ENCODE measurements at places on chromosomes 5 and 9. TPM values are rescaled to one million over a fixed set of nuclear protein-coding genes. Genes with fewer than 3 reads are reported as not detected.

ZDHHC21 gene
- 7.3 TPM for total RNA-seq

CYLC2 gene
- not detected for total RNA-seq

ORM1 gene
- total RNA-seq: 7.2 TPM

INIP gene
- total RNA-seq: 16.0 TPM

CCDC69 gene
- total RNA-seq: 12.4 TPM

EIF4E1B gene
- 1.1 TPM for total RNA-seq

PLPP7 gene
- total RNA-seq: 4.9 TPM

ZNG1F gene
- 6.0 TPM for total RNA-seq

CTXN3 gene
- not detected for total RNA-seq

GABRP gene
- 9.9 TPM for total RNA-seq

DNA sequence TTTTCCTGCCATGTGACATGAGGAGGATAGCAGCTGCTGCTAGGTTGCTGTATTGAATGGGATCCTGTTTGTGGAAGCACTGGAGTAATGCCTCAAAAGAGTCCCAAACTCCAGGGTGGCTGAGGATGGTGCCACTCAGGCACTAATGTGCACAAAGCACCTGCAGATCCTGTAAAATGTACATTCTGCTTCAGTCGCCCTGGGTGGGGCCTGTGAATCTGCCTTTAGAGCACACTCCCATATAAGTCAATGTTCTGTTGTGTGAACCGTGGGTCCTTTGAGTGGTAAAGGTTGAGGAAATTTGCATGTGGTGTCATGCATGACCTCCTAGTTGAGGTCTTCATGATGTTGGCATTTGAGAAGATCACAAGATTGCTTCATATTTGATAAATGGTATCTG lies 31.6 kb upstream of the ANKRD18A start:
- H3K27ac ChIP-seq: no peak overlapping the region
- DNase-seq: no peak
- H3K36me3 ChIP-seq: no peaks in the 10 kb centered on the region

DNA sequence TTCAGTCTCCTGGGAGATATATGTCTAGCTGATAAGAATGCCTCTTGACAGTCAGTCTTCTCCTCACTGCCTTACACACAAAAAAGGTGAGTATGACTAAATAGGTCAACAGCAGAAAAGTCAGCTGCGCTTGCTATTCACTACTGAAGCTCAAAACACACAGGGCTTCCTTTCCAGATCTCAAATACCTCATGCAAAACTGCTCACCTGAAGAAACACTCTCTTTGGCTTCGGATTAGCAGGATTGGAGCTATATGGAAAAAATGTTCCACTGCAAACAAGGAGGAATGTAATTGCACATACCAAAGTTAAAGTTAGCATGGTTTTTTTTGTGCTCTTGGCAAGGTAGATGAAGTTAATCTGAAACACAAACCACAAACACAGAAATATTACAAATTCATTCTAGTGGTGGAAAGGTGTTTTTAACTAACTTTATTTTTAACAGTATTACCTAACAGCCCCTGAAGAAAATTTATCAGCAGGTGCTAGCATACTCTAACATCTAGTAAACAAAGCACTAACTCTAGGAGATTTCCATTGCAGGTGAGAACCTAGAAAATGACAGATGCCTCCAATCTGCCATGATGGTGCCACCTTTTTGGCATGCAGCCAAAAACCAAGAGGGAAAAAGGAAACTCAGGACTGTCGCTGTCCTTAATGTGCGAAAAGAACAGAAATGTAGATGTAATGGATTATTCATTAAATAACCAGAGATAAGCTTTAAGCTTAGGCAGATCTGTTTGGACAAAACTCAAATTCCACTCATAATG lies 31.8 kb downstream of the ERMP1 start:
- H3K27ac ChIP-seq: no peak overlapping the region
- peaks cover 20% of the 10 kb centered on the region for H3K36me3 ChIP-seq
- H3K4me1 ChIP-seq: no peaks in the 10 kb centered on the region
- DNase-seq: no peak

DNA sequence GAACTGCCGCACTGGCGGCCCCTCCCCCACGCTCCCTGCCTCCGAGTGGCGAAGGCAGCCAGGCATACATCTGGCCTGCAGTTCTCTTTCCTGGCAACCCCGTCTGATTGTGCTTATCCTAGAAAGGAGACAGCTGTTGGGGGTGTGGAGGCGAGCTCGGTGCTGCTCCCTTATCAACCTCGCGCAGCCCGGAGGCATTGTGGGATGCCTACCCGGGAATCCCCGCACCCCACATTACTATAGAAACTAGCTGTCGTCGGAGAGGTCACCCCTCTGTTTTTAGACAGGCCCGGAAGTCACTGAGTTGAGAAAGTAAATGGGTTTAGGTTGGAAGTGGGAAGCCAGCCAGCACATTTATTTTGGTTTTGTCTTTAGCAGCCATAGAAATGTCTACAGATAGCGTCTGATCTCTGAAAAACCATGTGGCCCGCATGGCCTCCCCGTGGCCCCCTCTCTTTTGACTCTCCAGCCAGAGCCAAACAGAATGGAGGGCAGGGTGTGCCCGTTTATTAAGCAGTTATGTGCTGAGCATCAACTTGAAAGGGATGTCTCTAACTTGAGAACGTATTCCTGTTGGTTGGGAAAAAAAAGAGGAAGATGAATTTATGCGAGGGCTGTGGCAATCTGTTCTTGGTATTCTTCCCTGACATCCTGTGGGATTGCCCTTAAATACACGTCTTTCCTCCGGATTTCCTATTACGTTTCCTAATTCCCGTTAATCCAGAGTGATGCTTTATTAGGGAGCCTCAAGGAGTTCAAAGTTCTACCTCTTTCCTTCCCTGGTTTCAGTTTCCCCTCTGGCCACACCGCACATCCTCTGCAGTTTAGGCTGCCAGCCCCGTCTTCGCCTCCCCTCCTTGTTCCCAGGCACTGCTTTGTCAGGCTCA lies 3.9 kb downstream of the STC2 start:
- H3K27me3 ChIP-seq: no peaks in the 10 kb centered on the region
- DNase-seq: no peak
- H3K4me3 ChIP-seq: no peak overlapping the region
- peaks cover 70% of the 10 kb centered on the region for H3K36me3 ChIP-seq
- peaks cover 33% of the 10 kb centered on the region for H3K4me1 ChIP-seq

DNA sequence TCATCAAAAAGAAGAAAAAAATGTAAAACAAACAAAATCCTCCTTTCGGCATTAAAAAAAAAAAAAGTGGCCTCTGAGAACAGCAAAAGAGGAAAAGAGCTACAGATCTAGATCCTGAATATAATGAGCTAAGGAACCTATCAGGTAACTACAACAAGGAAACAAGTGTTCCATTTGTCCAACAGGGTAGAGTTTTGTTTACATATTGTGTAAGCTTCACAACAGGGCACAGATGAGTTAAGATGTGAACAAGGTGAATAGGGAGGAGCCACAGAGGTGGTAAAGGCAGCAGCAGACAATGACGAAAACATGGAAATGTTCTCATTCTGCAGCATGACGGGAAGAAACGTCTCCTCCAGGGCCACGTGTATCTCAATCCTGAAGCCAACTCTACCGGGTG lies 14.4 kb downstream of the ELP1 start:
- H3K4me3 ChIP-seq: no peak overlapping the region
- H3K36me3 ChIP-seq: peaks cover 51% of the 10 kb centered on the region
- no peaks in the 10 kb centered on the region for H3K27me3 ChIP-seq
- DNase-seq: no peak

- H3K4me1 ChIP-seq: peaks cover 31% of the 10 kb centered on the region
- DNase-seq: no peak
- H3K4me3 ChIP-seq: peak overlapping the region; percentile 85
- peaks cover 55% of the 10 kb centered on the region for H3K27me3 ChIP-seq
These were observed 1.5 kb downstream of the CDH6 start for GRCh38 chr5:31194892-31195555.

DNA sequence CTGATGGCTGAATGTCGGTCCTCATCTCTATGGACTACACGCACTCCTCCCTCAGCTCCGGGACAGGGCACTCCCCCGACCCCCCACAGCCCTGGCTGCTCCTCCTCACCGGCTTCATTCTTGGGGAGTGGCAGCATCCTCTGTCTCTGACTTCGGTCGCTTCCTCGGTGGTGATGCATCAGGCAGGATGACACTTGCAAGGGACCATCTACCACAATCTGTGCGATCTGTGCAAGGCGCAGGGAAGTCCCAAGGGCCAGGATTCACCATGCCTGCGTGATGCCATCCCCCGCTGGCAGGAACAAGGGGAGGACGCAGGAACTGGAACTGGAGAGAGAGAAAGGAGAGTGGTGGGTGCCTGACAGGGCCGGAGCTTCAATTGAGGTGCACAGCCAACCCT lies 2.2 kb upstream of the CACNA1B start:
- no peak overlapping the region for H3K4me3 ChIP-seq
- peaks cover 34% of the 10 kb centered on the region for H3K27me3 ChIP-seq
- H3K36me3 ChIP-seq: 0 out of 2 replicates have a peak, but pooled peaks cover 3% of the 10 kb centered on the region
- H3K27ac ChIP-seq: no peak overlapping the region
- H3K4me1 ChIP-seq: no peaks in the 10 kb centered on the region

DNA sequence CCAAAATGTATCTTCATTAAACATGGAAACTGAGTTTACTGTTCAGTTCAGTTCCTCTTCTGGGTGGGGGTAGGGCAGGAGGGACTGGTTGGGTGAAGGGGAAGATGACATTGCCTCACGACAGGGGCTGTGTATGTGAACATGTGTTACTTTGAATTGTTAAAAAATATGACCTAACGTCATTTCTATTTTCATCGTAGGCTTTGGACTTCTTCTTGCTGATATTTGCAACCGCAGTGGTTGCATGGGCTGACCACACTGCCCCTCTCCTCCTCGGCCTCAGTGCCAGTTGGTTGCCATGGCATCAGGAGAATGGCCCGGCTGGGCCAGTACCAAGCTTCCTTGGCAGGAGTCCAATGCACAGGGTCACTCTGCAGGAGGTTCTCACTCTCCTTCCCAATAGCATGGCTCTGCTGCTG lies 41.5 kb downstream of the HACD4 start:
- no peaks in the 10 kb centered on the region for H3K27me3 ChIP-seq
- H3K27ac ChIP-seq: no peak overlapping the region
- no peak overlapping the region for H3K4me3 ChIP-seq
- H3K4me1 ChIP-seq: peaks cover 15% of the 10 kb centered on the region

GRCh38 chr9:33988219-33988890 lies 60.3 kb downstream of the UBAP2 start:
- H3K27ac ChIP-seq: no peak overlapping the region
- H3K4me1 ChIP-seq: no peaks in the 10 kb centered on the region
- no peaks in the 10 kb centered on the region for H3K27me3 ChIP-seq
- no peak for DNase-seq
- H3K36me3 ChIP-seq: peaks cover 33% of the 10 kb centered on the region

DNA sequence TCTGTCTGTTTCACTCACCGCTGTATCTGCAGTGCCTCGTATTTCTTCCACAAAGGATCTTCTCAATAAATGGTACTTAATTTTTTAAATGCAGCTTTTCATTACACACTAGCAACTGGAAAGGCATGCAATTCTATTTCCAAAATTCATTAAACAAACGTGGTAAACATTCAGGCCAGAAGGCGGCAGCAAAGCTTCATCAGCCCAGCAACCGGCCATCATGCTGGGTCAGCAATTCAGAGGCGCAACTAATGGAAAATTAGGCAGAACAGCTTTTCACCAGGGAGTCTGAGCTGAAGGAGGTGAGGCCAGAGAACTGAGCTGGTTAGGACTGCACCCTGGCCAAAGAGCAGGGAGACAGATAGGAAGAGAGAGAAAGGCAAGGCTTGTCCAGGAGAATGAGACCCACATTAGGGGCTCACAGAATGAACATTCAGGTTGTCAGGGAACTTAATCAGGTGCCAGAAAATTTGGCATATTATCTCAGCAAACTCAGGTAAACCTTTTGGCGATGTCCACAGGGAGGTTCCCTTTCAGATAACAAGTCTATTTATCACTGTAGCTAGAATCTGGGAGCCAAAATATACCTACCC lies 17.7 kb upstream of the RNF180 start:
- no peak overlapping the region for H3K27ac ChIP-seq
- no peaks in the 10 kb centered on the region for H3K36me3 ChIP-seq
- no peaks in the 10 kb centered on the region for H3K4me1 ChIP-seq
- DNase-seq: peak; percentile 68
- H3K4me3 ChIP-seq: no peak overlapping the region
- no peaks in the 10 kb centered on the region for H3K27me3 ChIP-seq

DNA sequence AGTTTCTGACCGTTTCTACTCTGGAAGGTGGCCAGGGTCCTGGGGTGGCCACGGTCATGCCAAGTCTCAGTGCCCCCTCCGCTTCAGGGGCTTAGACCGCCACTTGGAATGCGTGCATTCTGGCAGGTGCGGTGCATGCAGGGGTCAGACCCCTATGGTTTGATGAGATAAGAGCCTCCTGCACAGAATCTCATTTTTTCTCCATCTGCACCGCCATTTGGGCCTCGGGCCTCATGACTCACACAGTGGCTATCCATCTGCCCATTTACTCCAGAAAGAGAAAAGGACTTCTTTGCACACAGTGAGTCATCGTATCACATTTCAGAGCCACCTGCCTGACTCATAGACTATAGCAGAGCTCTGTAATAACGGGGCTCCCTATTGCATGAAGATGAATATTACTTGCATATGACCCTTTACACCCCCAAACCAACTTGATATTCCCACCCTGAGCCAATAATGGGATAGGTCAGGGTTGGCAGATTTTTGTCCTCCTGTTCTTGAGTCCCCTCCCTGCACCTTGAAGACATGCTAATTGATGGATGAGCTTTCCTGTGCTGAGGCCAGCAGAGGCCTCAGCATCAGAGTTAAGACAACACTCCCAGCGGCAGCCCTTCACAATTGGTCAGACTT lies 157.4 kb downstream of the NR3C1 start:
- DNase-seq: no peak
- H3K4me3 ChIP-seq: no peak overlapping the region
- H3K27ac ChIP-seq: no peak overlapping the region
- H3K27me3 ChIP-seq: no peaks in the 10 kb centered on the region

DNA sequence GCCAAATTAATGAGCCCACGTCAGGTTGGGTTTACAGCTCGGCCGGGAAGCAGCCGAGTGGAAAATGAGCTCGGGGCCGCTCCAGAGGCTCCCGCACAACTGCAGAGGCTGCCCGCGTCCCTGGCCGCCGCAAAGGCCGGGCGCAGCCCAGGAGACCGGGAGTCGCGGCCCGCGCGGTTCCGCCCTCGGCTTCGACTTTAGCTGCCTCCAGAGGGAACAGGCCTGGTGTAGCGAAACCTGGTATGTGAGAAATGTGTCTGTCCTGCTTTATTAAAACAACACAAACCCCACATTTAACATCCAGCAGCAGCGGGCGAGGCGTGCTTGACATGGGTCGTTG lies 66.2 kb downstream of the FOXD1 start:
- H3K4me1 ChIP-seq: peaks cover 21% of the 10 kb centered on the region
- peak overlapping the region; percentile 30 for H3K4me3 ChIP-seq
- H3K27me3 ChIP-seq: peaks cover 72% of the 10 kb centered on the region
- peaks cover 25% of the 10 kb centered on the region for H3K36me3 ChIP-seq

GRCh38 chr9:134455537-134455933 lies 129.3 kb downstream of the RXRA start:
- H3K4me3 ChIP-seq: no peak overlapping the region
- no peaks in the 10 kb centered on the region for H3K27me3 ChIP-seq
- DNase-seq: no peak

- no peaks in the 10 kb centered on the region for H3K27me3 ChIP-seq
- H3K4me3 ChIP-seq: no peak overlapping the region
- no peak for DNase-seq
- peak overlapping the region; percentile 69 for H3K27ac ChIP-seq
These were observed 47.4 kb downstream of the FNBP1 start for GRCh38 chr9:129995409-129996160.

All from WTC11 (cell line).